ENCODE measurements at places on chromosomes 4 and X. TPM values are rescaled to one million over a fixed set of nuclear protein-coding genes. Genes with fewer than 3 reads are reported as not detected.

- no peak for DNase-seq
- H3K36me3 ChIP-seq = no peaks in the 10 kb centered on the region
- no peaks in the 10 kb centered on the region for H3K4me1 ChIP-seq
- no peak overlapping the region for H3K27ac ChIP-seq
Observed at GRCh38 chrX:42857766-42858165, 79.8 kb upstream of the PPP1R2C start.

DNA sequence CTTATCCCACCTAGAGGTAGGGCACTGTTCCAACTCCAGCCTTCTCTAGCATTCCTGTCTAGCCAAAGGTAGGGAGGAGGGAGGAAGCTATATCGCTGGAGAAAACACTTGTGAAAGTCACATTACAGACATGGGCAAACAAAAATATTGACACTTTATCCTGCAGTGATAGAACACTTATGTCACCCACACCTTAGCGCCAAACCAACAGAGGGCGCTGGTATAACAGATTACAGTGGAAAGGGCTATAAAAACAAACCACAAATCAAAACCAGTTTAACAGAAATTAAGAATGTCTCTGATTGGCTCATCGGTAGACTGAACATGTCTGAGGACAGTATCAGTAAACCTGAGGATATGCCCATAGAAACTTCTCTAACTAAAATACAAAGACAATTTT, 451.3 kb downstream of the TLL1 start:
- no peak overlapping the region for H3K27ac ChIP-seq
- H3K4me1 ChIP-seq = no peaks in the 10 kb centered on the region
- peak; percentile 10 for DNase-seq
- H3K4me3 ChIP-seq = no peak overlapping the region
- no peaks in the 10 kb centered on the region for H3K27me3 ChIP-seq
- no peaks in the 10 kb centered on the region for H3K36me3 ChIP-seq

GRCh38 chr4:103497692-103498091, 222.1 kb downstream of the TACR3 start:
- H3K4me3 ChIP-seq = no peak overlapping the region
- no peaks in the 10 kb centered on the region for H3K4me1 ChIP-seq
- H3K27me3 ChIP-seq = no peaks in the 10 kb centered on the region
- DNase-seq = no peak

DNA sequence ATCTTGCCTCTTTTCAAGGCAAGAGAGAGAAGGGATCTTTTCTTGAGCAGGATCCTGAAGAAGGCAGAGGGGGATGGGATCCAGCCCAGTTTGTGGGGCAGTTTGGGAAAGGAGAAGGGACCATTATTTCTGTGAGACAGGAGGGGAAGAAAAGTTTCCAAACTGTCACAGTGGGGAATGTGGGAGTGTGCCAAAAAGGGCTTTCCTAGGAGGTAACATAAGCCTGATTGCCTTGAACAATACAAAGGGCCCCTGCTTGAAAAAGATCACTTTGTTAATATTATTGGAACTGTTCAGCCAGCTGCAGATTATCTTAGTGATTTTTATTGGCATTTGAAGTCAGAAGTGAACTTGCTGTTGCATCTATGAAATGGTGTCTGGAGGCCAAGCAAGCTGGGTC, 55.2 kb downstream of the MTM1 start:
- H3K27ac ChIP-seq = no peak overlapping the region
- H3K4me1 ChIP-seq = no peaks in the 10 kb centered on the region
- H3K36me3 ChIP-seq = no peaks in the 10 kb centered on the region
- H3K27me3 ChIP-seq = no peaks in the 10 kb centered on the region

DNA sequence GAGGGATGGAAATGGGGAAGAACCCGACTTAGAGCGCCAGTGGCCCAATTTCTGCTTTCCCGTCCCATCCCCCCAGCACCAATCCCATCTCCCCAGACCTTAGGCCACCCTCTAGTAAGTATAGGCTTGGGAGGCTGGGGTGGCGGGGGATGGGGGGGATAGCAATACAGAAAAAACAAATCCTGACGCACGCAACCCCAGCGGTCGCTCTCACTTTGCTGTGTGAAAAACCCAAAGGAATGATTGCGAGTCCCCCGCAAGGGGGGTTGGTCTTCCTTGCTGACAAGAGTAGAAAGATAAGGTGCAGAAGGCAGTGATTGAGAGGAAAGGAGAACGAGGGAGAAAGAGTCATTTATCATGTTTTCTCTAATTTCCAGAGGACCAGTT, 863 bp downstream of the CPE start:
- DNase-seq = peak; percentile 44
- H3K4me3 ChIP-seq = peak overlapping the region; percentile 88
- peaks cover 23% of the 10 kb centered on the region for H3K4me1 ChIP-seq

DNA sequence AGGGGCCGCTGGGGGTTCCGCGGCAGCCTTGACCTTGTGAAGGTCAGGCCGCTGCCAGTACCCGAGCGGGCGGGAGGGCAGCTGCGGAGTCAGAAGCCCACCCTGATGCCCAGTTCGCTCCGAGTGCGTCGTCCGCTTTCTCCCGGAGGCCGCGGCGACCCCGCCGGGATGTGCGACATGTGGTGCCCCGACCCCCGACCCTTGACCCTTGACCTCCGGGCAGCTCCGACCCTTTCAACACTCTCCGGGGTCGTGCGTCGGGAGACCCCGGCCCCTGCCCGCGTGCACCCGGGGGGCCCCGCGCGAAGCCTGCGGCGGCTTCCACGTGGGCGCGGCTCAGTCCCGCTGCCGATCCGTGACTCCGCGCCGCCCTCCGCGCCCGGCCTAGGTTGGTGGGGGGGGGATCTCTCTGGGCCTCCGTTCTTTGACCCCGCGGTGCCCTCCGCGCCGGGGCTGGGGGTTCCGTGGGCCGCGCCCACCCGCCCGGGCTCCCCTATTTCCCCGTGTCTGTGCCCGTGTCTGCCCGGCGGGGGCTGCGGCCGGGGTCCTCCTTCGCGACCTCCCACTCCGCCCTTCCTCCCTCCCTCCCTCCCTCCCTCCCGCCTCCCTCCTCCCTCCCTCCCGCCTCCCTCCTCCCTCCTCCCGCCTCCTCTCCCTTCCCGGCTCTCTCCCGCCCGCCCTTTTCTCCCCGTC, 609 bp upstream of the SLC25A6 start:
- DNase-seq = peak; percentile 70
- peaks cover 14% of the 10 kb centered on the region for H3K4me1 ChIP-seq
- H3K27ac ChIP-seq = peak overlapping the region; percentile 99

GRCh38 chr4:69697536-69698242, 44.6 kb upstream of the UGT2A1 start:
- no peaks in the 10 kb centered on the region for H3K4me1 ChIP-seq
- no peak overlapping the region for H3K27ac ChIP-seq
- no peak overlapping the region for H3K4me3 ChIP-seq
- H3K36me3 ChIP-seq = no peaks in the 10 kb centered on the region

DNA sequence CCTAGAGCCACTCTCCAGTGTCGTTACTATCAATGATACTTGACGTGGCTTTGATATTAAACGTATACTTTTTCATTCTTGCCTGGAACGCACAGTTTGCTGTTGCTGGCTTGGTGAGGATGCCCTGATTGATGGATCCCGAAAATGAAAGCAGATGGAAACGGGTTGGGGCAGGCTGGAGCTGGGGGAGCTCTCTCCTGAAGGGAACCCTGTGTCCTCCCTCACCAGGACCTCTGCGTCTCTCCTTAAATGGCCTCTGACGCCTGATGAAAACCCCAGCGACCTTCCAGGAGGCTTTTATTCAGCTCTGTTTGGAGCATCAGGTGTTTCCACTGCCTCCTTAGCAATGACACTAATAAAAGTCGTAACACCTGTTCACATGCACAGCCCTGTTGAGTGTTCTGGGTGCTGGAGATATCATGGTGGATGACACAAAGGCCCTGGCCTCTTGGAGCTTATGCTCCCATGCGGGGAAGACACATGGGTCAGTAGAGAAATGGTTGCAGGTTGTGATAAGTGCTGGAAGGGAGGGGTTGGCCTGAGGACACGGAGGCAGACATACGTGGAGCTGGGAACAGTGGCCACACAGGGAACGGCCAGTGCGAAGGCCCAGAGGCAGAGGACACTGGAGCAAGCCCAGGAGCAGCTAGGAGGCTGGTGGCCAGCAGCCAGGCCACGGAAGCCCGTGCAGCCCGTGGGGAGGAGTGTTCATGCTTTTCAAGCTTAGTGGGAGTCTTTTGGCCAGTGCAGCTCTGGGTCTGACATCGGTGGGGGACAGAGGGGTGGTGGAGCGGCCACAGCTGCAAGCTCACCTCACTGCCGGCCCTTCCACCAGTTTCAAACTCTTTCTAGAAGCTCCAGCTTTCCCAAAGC, 7.5 kb downstream of the MSANTD1 start:
- H3K4me1 ChIP-seq = no peaks in the 10 kb centered on the region
- no peak overlapping the region for H3K4me3 ChIP-seq
- H3K27ac ChIP-seq = no peak overlapping the region
- DNase-seq = no peak
- no peaks in the 10 kb centered on the region for H3K27me3 ChIP-seq

DNA sequence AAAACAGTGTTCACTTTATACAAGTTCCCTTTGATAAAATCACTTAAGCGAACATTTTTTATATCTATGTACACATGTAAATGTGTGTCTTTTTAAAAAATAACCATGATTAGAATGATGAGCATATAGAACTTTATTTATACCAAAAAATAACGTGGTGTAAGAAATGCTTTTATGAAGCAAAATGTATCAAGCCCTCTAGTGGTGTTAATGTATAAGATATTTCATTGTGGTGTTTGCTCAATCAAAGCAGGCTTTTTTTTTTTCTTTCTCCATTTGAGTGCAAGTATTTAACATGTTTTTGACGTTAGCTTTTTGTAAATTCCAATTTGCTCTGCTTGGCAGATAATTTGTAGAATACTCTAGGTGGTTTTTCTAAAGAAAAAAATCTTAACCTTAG, 2092.4 kb upstream of the TENM3 start:
- H3K4me3 ChIP-seq = no peak overlapping the region
- DNase-seq = no peak
- no peaks in the 10 kb centered on the region for H3K4me1 ChIP-seq
- no peak overlapping the region for H3K27ac ChIP-seq
- H3K36me3 ChIP-seq = no peaks in the 10 kb centered on the region
- no peaks in the 10 kb centered on the region for H3K27me3 ChIP-seq

- no peaks in the 10 kb centered on the region for H3K27me3 ChIP-seq
- DNase-seq = no peak
- H3K4me3 ChIP-seq = no peak overlapping the region
- no peaks in the 10 kb centered on the region for H3K4me1 ChIP-seq
- H3K36me3 ChIP-seq = no peaks in the 10 kb centered on the region
Observed at GRCh38 chrX:46477435-46477834, 67.8 kb downstream of the ZNF674 start.

- H3K4me3 ChIP-seq = no peak overlapping the region
- DNase-seq = no peak
- H3K27ac ChIP-seq = no peak overlapping the region
- H3K36me3 ChIP-seq = no peaks in the 10 kb centered on the region
- no peaks in the 10 kb centered on the region for H3K27me3 ChIP-seq
Observed at GRCh38 chr4:35364321-35364870, 879.9 kb downstream of the ARAP2 start.

The CYTL1 gene
- total RNA-seq = 0.57 TPM

- H3K4me3 ChIP-seq = peak overlapping the region; percentile 50
- H3K36me3 ChIP-seq = no peaks in the 10 kb centered on the region
- peak; percentile 77 for DNase-seq
- no peak overlapping the region for H3K27ac ChIP-seq
- H3K4me1 ChIP-seq = peaks cover 6% of the 10 kb centered on the region
Observed at GRCh38 chr4:133146574-133147241, 2.4 kb upstream of the PCDH10 start.

GRCh38 chr4:189050643-189051042, 890.0 kb upstream of the FRG1 start:
- H3K27me3 ChIP-seq = no peaks in the 10 kb centered on the region
- no peak overlapping the region for H3K4me3 ChIP-seq
- DNase-seq = no peak
- H3K27ac ChIP-seq = no peak overlapping the region
- H3K4me1 ChIP-seq = no peaks in the 10 kb centered on the region
- H3K36me3 ChIP-seq = no peaks in the 10 kb centered on the region

DNA sequence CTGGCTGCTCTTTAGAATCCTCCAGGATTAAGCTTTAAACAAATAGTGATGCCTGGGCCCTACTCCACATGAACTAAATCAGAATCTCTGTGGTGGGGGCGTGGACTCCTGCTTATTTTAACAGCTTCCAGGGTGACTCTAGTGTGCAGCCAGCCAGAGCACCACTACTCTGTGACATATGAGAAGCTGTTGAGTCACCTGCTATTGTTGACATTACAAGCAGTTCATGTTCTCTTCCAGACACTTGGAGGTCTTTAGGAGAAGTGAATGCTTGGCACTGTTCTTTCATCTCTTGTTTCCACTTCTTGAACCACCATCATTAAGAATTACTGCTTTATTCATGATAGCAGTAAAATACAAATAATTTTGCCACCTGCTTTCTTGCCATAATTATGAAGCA, 426 bp upstream of the C4orf51 start:
- H3K4me1 ChIP-seq = peaks cover 26% of the 10 kb centered on the region
- no peaks in the 10 kb centered on the region for H3K36me3 ChIP-seq
- H3K27me3 ChIP-seq = no peaks in the 10 kb centered on the region
- peak; percentile 43 for DNase-seq
- peak overlapping the region; percentile 15 for H3K27ac ChIP-seq
- no peak overlapping the region for H3K4me3 ChIP-seq

The ABCB7 gene
- 61.3 TPM for total RNA-seq

DNA sequence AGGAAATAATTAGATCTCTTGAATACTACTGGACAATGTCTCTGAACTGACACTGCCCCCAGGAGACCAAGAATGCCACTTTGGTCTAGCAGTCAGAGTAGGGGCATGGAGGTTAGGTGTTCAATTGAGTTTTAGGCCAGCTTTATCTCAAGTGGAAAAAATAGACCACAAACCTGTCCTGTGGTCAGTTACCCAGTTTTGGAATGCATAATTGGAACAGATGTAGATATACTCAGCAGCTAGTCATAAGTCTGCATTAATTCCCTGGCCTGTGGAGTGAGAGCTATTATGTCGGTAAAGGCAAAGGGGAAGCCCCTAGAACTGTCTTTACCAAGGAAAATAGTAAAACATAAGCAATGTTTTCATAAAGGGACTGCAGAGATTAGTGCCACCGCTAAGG, 587.7 kb downstream of the GLUD2 start:
- no peaks in the 10 kb centered on the region for H3K36me3 ChIP-seq
- no peaks in the 10 kb centered on the region for H3K4me1 ChIP-seq
- DNase-seq = no peak

The NUDT10 gene
- 7.6 TPM for total RNA-seq

GRCh38 chr4:113293043-113293560, 243.6 kb downstream of the ANK2 start:
- no peak overlapping the region for H3K4me3 ChIP-seq
- no peak overlapping the region for H3K27ac ChIP-seq
- H3K27me3 ChIP-seq = no peaks in the 10 kb centered on the region
- no peaks in the 10 kb centered on the region for H3K4me1 ChIP-seq
- DNase-seq = no peak

The SERTM2 gene
- total RNA-seq = 9.3 TPM

The NAT8L gene
- total RNA-seq = 14.6 TPM

All from cardiac muscle cell (in vitro differentiated cells and primary cell).